ENCODE measurements at places on chromosomes 7 and 10. TPM values are rescaled to one million over a fixed set of nuclear protein-coding genes. Genes with fewer than 3 reads are reported as not detected.

DNA sequence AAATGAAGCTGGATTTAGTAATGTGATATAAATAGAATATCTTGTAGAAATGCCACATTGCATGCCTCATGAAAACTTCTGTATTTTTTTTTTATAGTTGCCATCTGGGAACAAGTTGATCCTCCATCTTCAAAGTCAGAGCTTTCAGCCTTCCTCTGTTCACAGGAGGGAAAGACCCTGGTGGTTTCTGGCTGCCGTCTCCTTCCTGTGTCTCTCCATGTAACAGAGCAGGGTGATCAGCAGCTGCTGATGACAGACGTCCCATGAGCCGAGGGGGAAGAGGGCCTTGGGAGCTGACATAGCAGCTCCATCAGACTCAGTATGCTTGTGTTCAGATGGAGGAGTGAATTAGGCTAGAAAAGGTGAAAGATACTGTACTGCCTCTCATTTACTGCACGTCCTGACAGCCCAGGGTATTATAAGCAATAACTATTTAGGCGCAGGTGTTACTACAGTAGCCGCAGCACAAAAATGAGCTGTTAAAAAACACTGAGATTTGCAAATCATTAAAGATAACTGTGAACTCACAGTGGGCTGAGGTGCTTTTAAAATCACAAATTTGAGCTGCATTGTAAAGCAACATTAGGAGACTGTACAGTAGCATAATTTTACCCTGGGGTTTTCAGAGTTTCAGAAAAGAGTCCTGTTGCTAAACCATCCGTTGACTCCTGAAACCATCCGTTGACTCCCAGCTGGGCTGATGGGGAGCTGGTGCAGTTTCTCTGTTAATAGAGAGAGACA lies 103.3 kb downstream of the CFAP58 start:
- no peaks in the 10 kb centered on the region for H3K36me3 ChIP-seq
- no peak overlapping the region for H3K27ac ChIP-seq
- no peak overlapping the region for H3K4me3 ChIP-seq

DNA sequence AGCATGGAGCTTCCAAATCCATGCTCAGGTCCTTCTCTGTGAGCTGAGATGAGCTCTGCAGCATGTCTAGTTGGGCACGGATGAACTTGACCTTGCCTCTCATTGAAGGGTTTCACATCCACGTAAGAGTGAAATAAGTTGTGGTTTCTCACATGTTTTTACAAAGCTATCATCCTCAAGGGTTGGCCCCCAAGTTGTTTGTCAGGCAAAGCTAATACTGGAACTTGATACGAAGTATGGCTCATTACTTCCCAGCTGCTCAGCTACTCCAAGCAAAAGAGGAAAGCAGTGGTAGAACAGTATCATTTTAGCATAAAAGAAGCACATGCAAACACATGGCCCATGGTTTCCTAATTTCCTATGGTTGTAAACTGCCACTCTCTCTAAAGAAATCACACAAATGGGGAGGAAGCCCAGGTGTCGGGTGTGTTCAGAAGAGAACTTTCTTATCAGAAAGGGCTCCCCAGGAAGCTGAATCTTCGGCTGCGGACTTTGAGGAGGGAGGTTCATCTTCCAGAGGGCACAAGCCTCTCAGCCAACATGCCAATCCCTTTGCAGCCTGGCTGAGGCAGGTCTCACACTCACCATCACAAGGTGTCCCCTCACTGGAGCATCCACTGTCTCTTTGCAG lies 45.3 kb downstream of the PDLIM1 start:
- no peak for DNase-seq
- peaks cover 14% of the 10 kb centered on the region for H3K36me3 ChIP-seq
- no peak overlapping the region for H3K4me3 ChIP-seq
- peaks cover 34% of the 10 kb centered on the region for H3K4me1 ChIP-seq
- no peaks in the 10 kb centered on the region for H3K27me3 ChIP-seq

DNA sequence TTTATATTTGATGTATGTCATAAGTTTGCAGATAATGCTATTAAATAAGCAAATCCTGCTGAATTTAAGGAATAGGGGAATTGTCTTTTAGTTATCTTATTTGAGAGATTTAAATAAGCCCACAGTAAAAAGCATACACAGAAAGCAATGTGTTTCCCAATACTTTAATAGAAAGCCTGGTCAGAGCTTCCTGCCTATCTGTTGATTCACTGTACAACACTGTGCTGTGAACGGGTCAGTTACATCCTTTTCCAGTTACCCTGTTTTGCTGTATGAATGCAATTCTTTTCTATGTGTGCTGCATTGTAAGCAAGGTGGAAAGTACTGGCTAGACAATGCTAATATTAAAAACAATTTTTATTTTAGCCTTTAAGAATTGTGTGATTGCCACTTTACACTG lies 81.2 kb downstream of the ANKRD7 start:
- no peak overlapping the region for H3K27ac ChIP-seq
- no peak overlapping the region for H3K4me3 ChIP-seq
- H3K27me3 ChIP-seq, result no peaks in the 10 kb centered on the region
- H3K4me1 ChIP-seq, result peaks cover under 1% of the 10 kb centered on the region
- no peak for DNase-seq

- no peak for DNase-seq
- no peak overlapping the region for H3K4me3 ChIP-seq
- no peaks in the 10 kb centered on the region for H3K27me3 ChIP-seq
- no peaks in the 10 kb centered on the region for H3K4me1 ChIP-seq
These were observed 245.0 kb downstream of the HDAC9 start for GRCh38 chr7:18740579-18740988.

The RARRES2 gene
- total RNA-seq, result 1.4 TPM

The ABCC2 gene
- total RNA-seq, result 0.69 TPM

All from chondrocyte (in vitro differentiated cells).